ENCODE measurements at places on chromosomes 6 and 20.

DNA sequence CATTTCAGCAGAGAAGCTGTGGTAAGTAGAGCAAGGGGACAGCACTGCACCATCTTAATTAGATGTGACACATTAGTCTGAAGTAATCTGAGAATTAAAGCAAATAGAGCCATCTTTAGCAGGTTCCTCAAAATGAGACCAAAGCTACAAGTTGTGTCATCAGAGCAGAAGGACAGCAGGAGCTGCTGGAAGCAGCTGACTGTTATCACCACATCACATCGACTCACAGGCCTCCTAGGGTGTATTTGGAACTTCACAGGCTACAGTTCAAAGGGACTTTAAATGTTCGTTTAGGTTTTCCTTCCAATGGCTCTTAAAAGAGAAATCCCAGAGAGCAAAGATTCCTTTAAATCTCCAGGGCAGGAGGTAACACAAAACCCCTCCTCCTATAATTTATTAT is 69.5 kb downstream of the LCA5 start:
- DNase-seq: no peak

- no peak for DNase-seq
Measured at GRCh38 chr20:59351157-59352040, 51.0 kb downstream of the EDN3 start.

DNA sequence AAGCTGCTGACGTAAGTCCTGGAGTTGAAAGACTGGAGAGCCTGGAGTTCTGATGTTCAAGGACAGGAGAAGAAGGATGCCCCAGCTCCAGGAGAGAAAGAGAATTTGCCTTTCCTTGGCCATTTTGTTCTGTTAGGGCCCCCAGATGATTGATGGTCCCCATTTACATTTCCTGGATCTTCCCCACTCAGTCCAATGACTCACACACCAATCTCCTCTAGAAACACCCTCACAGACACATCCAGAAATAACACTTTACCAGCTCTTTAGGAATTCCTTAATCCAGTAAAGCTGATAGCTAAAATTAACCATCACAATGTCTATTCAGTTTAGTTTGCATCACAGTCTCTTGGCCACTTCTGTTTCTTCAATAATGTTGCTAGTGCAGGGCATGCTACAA is 260.2 kb upstream of the IRAK1BP1 start:
- DNase-seq: no peak

DNA sequence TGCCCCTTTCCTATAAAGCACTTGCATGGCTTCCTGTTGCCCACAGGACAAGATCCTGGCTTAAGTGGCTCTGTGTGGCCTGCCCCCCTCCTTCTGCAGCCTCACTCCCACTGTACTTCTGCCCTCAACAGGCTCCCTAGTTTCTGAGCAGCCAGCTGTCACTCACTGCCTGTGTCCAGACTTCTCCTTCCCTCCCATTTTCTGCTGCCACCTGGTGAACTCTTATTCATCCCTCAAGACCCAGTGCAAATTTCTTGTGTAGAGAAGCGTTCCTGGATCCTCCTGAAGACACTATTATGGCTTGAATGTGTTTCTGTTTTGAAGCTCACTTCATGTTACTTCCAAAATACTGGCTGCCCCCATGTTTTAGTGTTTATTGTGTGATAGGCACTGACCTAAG is 26.5 kb downstream of the SNPH start:
- DNase-seq: no peak

GRCh38 chr6:84568971-84569370 is 195.4 kb downstream of the TBX18 start:
- no peak for DNase-seq

GRCh38 chr20:57213291-57213690 is 53.1 kb downstream of the BMP7 start:
- DNase-seq: no peak

GRCh38 chr6:17493286-17493685 is 99.9 kb downstream of the CAP2 start:
- DNase-seq: no peak

- no peak for DNase-seq
Measured at GRCh38 chr6:116763906-116764628, 1.5 kb downstream of the FAM162B start.

- no peak for DNase-seq
Measured at GRCh38 chr6:75085931-75086635, 119.8 kb downstream of the COL12A1 start.

- no peak for DNase-seq
Measured at GRCh38 chr6:143241911-143242310, 181.2 kb downstream of the AIG1 start.

DNA sequence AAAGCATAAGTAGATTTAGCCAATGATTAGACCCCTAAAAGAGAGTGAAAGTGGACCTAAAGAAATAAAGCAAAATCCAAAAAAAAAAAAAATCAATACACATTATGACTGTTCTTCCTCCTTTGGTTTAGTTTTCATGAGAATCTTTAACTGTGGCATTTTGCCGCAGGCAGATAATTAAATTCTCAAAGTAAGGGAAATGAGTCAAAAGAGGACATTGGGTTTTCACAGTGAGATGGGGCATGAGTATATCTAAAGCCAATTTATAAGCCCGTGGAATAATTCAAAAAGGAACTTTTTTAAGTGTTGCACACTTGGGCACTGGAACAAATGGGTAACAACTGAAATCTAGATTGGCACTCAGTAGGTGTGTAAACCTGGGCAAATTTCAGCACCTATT is 230.3 kb downstream of the PKHD1 start:
- DNase-seq: no peak

DNA sequence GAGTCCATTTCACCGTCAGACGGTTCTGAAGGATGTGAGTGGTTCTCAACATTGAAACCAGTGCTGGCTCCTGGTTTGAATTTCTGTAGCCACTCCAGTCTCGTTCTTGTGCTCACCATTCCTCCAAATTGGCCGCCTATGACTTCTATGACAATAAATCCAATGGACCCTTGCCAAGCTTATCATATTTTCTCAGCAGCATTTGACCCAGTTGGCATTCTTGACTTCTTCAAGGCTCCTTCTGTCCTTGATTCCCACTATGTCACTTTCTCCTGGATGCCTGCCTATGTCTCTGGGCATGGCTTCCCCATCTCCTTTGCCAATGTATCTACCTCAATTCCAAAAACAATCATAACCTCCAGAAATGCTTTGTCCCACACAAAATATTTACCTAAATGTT is 756.0 kb upstream of the NRSN1 start:
- no peak for DNase-seq

GRCh38 chr6:19906171-19906570 is 69.0 kb downstream of the ID4 start:
- no peak for DNase-seq

GRCh38 chr6:114556846-114557488 is 214.1 kb upstream of the HS3ST5 start:
- no peak for DNase-seq

GRCh38 chr6:17884498-17885478 is 102.6 kb downstream of the KIF13A start:
- no peak for DNase-seq

DNA sequence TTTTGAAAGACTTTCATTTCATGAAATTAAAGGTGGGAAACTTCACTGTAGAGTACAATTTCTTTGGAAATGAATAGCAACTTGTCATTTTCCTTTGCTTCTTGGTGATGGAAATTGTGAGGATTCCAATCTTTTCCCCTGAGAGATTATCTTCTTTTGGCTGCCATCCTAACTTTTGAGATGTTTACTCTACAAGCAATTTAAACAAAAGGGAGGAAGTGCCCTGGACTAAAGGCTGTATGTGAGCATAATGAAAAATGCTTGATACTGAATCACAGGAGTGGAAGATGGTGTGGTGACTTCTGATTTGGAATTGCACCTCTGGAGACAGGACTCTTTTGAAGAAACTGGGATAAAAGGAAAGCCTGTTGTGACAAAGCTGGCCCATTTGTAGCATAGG is 43.1 kb upstream of the JAG1 start:
- DNase-seq: no peak

- DNase-seq: no peak
Measured at GRCh38 chr6:116387374-116387773, 16.6 kb downstream of the DSE start.

GRCh38 chr6:138145402-138145801 is 16.3 kb upstream of the ARFGEF3 start:
- DNase-seq: no peak

- no peak for DNase-seq
Measured at GRCh38 chr20:17995967-17996819, 27.4 kb downstream of the MGME1 start.

- no peak for DNase-seq
Measured at GRCh38 chr6:95203153-95203754, 374.1 kb upstream of the MANEA start.

- no peak for DNase-seq
Measured at GRCh38 chr6:145199961-145200360, 535.4 kb downstream of the EPM2A start.

DNA sequence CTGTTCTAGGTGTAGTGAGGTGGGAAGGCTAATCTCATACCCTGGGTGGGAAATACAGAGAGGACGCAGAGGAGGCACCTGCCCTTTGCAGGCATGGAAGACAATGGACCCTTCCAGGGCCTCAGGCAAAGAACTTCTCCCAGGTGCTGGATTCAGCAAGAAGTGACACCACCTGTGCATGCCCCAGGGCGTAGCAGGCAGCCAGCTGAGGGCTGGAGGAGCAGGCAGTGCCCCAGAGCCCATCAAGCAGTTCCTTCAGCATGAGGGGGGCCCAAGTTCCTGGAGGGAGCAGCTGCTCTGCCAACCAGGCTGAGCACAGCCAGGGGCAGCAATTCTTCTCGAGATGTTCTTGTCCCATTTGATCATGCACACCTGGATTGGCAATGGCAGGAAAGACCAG is 170.3 kb upstream of the PDE10A start:
- no peak for DNase-seq

- no peak for DNase-seq
Measured at GRCh38 chr6:23339268-23339667, 769.9 kb downstream of the HDGFL1 start.

GRCh38 chr20:60038400-60039008 is 80.3 kb downstream of the CDH26 start:
- no peak for DNase-seq

DNA sequence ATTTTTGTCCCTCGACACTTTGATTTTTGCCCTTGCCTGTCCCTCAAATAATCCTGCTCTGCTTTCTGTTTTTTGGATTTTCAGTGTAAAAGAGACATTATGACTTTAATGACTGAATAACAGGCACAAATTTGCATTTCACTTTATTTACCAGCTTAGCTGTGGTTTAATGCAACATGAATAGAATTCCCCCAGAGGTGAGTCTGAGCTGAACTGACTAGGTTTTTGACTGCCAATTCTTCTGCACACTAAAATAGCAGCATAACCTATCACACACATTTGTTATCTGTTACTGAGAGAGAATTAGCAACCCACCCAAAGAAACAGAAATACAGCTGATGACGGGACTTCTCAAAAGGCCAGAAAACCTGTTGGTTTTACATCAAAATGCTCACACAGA is 3.9 kb upstream of the RBM24 start:
- no peak for DNase-seq

DNA sequence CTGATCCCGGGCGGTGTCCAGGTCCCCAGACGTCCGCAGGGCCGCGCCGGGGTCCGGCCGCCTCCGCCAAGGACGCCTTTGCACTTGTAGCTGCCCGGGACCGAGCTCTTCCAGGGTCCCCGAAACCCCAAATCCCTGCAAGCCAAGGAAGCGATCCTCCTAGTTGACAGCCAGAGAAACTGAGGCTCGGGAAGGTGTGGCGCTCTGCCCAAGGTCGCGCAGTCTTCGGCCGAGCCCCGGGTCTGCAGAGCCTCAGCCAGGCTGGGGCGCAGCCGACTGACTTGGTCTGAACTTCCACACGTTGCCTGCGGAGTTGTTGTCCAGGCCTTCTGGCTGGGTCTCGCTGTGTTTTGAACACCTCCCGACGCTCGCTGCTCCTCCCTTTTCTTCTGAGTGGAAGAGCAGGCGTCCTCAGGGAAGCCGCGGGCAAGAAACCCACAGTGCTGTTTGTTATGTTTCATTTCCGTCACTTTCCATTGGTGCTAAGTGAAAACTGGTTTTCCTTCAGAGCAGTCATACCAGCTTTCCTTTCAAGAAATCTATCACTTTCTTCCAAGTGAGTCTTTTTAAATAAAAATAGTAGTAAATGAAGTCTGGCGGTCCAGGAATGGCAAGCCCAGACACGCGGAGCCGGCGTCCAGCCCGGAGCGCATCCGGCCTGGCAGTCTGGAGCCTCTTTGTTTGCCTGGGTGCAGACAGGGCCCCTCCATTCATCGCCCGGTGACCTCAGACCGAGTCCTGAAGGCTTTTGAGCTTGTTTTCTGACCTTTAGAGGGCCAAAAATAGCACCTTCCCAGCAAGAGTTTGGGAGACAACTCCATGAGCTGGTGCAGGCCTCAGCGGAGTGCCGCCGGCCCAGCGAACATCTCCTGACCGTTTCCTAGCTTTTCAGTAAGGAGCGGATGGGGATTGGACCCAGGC is 698 bp downstream of the FAM210B start:
- no peak for DNase-seq

- peak; percentile 30 for DNase-seq
Measured at GRCh38 chr20:49594143-49594930, 26.4 kb upstream of the PTGIS start.

DNA sequence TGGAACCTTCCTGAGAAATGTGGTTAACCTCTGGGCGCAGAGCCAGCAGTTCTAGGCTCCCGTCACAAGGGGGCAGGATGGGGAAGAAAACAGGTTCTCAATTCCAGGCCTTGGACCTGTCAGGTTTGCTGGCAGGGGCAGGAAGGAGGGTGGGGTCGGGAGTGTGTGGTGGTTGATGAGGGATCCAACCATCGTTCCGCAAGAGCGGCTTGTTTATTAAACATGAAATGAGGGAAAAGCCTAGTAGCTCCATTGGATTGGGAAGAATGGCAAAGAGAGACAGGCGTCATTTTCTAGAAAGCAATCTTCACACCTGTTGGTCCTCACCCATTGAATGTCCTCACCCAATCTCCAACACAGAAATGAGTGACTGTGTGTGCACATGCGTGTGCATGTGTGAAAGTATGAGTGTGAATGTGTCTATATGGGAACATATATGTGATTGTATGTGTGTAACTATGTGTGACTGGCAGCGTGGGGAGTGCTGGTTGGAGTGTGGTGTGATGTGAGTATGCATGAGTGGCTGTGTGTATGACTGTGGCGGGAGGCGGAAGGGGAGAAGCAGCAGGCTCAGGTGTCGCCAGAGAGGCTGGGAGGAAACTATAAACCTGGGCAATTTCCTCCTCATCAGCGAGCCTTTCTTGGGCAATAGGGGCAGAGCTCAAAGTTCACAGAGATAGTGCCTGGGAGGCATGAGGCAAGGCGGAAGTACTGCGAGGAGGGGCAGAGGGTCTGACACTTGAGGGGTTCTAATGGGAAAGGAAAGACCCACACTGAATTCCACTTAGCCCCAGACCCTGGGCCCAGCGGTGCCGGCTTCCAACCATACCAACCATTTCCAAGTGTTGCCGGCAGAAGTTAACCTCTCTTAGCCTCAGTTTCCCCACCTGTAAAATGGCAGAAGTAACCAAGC is 29.6 kb downstream of the SRSF3 start:
- peak; percentile 82 for DNase-seq

DNA sequence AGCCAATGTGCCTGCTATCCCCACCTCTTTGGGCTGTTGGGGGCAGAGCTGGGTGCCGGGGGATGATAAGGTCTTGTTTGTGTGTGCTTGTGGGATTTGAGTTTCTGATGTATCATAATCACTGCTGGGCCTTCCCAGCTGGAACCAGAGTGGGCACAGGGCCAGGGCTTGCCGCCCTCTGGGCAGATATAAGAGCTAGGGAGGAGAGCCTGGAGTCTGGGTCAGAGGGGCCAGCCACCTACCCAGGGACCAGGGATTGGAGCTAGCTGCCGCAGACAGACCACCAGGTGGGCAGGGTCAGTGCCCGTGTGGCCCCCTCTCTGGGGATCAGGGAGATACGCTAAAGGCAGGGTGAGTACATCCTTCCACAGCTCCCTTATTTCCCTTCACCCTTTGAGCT is 3.1 kb upstream of the TLDC2 start:
- DNase-seq: no peak

GRCh38 chr20:59818911-59819310 is 114.5 kb downstream of the SYCP2 start:
- DNase-seq: no peak
